ENCODE measurements at places on chromosomes 6 and 20.
A peak's percentile ranks its signal among the peaks of the same experiment; 100 is the strongest.

DNA sequence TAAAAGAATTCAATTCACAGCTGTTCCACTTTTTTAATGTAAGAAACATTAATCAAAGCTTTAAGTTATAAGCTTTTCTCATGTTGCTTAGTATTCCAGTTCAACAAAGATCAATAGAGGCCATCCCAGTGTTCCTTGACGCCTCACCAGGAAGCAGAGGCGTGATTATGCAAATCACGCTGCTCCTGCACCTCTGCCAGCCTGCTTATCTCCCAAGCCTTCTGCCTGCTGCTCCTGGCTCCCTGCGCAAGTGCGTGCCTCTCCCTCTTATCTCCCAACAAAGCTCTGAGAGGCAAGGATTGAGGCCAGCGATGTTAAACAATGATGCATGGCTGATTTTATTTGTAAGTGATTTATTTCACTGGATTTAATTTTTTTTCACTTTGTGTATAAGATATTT is 42.8 kb downstream of the INSM1 start:
- peak; percentile 74 for DNase-seq

- no peak for DNase-seq
Observed at GRCh38 chr6:3408665-3409064, 48.2 kb downstream of the SLC22A23 start.

DNA sequence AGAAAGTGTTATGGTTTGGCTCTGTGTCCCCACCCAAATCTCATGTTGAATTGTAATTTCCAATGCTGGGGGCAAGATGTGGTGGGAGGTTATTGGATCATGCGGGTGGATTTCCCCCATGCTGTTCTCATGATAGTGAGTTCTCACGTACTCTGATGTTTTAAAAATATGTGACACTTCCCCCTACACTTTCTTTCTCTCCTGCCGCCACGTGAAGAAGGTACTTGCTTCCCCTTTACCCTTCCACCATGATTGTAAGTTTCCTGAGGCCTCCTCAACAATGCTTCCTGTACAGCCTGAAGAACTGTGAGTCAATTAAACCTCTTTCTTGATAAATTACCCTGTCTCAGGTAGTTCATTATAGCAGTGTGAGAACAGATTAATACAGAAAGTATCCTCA is 150.8 kb downstream of the TMEM200A start:
- DNase-seq = no peak

DNA sequence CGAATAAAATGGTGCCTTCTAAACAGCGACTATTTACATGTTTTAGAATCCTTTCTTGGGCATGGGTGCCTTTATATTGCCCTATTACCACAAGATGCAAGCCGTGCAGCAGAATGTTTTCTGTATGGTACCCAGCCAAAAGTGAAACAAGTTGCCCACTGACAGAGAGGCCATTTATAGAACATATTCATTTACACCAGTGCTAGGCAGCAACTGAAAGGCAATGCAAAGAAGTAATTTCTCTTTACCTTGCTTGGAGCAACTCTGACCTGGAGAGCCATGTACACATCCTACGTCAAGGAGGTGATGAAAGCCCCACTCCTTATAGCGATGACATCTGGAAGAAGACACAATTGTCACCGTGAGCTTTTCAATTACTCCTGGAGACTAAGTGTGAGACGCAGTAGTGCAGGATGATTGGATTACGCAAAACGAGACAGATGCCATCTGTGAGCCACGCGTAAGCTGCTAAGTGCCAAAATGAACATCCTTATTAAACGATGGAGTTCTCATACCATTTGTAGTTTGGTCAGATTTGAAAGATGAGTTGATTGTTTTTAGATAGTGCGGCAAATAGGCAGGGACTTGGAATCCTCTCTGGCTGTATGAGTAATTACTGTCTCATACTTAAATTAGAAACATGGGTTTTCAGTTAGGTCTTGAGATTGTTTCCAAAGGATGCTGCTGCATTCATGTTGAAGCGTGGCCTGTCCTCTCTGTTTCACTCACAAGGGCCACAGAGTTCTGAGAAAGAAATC is at the start of gene TMEM244:
Gene TMEM244 (minus strand): TSS at position 408 of the 758 bp plus-strand sequence. CDS start 127 bp downstream, at position 281.
- DNase-seq = peak; percentile 54

DNA sequence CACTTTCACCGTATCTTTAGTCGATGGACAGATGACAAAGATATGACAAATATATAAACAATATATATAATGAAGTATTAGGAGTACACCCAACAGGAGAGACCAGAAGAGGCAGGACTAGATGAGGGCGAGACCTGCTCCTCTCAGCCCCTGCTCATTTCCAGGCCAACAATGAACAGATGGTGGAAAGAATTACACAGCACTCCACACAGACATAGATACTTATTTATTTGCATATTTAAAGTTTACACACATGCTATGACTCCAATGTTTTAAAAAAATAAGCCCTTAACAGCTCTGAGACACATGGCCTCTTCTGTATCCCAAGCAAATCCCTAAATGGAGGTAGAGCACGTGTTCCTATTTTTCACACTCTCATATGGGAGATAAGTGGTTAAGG is 10.4 kb downstream of the FAM210B start:
- DNase-seq = no peak

- DNase-seq = no peak
Observed at GRCh38 chr6:34474754-34475153, 8.9 kb downstream of the PACSIN1 start.

- no peak for DNase-seq
Observed at GRCh38 chr6:89859744-89860143, 30.1 kb downstream of the CASP8AP2 start.

GRCh38 chr20:5046656-5047339 is 45.5 kb upstream of the SLC23A2 start:
- DNase-seq = no peak

DNA sequence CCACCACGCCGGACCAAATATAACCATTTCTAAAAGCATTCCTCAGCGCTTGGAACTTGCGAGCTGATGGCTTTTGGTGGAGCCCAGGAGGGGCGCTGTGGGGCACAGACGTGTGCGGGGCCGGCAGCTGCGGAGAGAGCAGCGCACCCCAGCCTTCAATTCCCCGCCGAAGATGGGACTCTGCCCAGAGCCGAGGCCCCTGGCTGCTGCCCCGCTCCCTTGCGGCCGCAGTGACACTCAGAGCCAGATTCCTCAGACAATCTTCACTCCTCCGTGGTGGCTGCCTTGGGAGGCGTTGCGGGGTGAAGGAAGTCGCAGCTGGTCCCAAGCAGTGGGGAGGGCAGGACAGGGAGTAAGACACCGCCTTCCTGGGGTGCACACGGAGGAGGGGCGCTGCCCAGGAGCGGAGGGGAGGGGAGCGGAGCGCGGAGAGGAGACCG is 87.7 kb downstream of the TMEM242 start:
- peak; percentile 42 for DNase-seq

DNA sequence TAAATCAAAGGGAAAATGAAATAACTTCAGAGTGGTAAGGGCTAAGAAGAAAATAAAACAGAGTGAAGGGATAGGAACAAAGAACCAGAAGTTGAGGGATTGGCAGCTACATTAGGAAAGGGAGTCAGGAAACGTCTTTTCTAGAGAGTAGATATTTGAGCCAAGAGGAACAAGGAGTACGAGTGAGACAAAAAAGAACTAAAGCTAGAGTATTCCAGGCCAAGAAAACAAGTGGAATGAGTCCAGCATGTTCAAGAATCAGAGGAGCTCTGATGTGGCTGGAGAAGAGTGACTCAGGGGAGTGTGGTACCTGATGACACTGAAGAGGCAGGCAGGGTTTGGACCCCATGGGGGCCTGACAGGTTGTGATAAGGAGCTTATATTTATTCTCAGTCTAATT is 66.3 kb downstream of the CEP162 start:
- peak; percentile 24 for DNase-seq

DNA sequence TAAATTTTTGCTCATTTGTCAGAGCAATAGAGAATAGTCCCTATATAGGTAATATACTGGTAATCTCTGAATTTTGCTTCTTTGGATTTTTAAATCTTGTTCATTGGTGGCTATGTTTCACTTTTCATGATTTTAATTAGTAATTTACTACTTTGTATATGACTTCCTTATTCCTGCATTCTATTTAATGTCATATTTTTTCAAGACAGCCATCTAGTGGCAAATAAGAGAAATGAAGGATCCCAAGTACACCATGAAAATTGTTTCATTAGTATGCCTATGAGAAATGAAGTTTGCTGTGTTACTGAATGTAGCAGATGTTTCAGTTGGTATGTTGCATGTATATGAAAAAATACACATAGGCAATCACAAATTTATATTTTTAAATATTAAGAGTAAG is 82.4 kb downstream of the ZNF292 start:
- DNase-seq = peak; percentile 4

GRCh38 chr20:62933966-62934365 is 4.0 kb upstream of the GID8 start:
- DNase-seq = no peak

- no peak for DNase-seq
Observed at GRCh38 chr6:10416863-10417641, 2.2 kb upstream of the TFAP2A start.

GRCh38 chr6:111926731-111927302 is 53.6 kb upstream of the FYN start:
- no peak for DNase-seq

GRCh38 chr20:31818376-31818908 is 714 bp upstream of the MYLK2 start:
- DNase-seq = no peak

DNA sequence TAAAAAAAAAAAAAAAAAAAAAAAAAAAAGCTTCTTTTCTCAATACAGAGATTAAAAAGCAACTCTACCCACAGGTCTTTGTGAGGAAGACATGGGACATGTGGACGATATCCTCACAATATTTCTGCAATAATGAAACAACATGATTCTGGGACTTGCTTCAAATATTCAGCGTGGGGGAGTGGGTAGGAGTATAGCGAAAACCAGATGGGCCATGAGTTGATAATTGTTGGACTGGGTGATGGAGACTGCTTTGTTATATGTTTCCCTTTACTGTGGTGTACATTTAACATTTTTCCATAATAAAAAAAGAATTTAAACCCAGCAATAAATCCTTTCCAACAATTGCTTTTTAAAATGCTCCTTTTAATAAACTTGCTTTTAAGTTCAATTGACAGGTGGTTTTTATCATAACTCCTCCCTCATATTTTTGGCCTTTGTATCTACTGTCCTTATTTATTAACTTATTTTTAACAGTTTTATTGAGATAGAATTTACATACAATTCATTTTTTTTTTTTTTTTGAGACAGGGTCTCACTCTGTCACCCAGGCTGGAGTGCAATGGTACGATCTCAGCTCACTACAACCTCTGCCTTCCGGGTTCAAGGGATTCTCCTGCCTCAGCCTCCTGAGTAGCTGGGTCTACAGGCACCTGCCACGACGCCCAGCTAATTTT is 40.4 kb upstream of the ARFGEF2 start:
- DNase-seq = no peak

DNA sequence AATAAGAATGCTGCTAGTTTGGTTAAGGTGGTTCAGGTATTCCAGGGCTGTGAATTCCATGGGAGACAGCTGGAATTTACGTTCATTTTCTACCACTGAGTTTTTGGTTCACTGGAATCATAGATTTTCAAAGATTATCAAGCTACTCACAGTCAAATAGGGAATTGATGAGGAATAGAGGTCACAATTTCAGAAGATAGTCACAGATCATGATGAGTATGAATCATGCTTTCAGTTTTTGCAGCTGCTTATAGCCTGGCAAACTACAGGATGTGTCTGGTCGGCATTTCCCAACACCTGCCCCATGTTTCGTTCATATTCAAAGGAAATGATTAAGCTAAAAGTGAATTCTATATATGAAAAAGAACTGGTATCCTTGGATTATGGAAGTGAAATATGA is 58.7 kb downstream of the BCKDHB start:
- DNase-seq = no peak

DNA sequence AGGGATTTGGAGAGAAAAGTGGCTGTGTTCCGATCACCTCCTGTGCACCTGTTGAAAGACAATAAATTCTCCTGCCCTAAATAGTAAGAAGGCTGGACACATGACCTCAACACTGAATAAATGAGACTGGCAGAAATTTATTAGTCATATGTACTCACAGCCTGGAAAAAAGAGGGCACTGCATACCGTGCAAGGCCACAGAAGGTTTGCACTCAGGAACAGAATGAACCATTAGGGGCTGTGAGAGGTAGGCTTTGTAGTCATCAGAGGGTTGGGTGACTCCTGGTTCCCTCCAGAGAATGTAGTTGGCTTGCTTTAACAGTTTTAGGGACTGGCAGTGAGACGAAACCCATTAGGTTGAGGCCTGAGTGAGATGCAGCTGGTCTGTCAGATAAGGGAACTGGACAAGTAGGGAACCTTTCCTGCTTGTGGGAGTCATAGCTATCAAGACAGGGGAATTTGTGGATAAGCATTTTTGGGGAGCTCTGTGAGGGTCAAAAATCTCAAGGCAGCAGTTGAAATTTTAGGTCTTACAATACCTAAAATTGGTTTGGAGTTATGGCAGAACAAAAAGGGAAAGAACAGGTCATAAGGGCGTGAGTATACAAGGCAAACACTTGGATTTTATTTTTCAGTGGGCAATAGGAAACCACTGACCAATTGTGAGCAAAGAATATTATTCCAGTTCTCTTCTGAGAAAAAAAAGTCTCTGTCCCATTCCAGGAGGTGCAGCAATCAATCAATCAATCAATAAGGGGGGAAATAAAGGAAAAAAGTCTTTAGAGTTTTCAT is 67.9 kb upstream of the BTN3A2 start:
- no peak for DNase-seq

- peak; percentile 18 for DNase-seq
Observed at GRCh38 chr6:137873273-137873762, 6.3 kb downstream of the TNFAIP3 start.

- DNase-seq = no peak
Observed at GRCh38 chr20:24395151-24395550, 74.3 kb upstream of the SYNDIG1 start.

- no peak for DNase-seq
Observed at GRCh38 chr6:155088856-155089255, 93.7 kb downstream of the TIAM2 start.

DNA sequence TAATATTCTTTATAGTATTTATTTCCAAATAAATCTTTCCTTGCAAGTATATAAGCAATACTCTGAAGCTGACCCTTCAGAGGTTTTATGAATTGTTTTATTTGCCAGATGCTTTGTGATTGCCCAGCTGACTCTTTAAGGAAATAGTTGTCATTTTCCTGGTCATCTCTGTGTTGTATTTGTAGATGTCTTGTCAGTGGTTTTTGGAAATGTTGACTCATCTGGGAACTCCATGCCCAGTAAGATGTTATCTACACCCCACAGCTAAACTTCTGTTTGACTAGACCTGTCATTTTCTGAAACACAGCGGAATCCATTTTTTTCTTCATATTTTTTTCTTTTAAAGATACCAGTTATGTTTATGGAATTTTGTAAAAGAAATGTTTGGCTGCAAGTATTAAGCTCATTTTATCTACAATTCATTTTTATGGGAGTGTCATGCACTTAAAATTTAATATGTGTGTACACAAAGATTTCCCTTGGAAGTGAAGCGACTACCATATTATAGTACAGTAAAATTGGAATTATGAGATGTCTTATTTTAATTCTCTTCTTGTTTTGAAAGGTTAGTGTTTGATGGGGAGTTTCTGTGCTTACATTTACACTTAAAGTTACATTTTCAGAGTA is 491.0 kb downstream of the NKAIN2 start:
- DNase-seq = no peak

GRCh38 chr6:27642744-27643456 is 170.0 kb upstream of the ZNF184 start:
- DNase-seq = no peak

- DNase-seq = no peak
Observed at GRCh38 chr6:39889229-39889628, 45.0 kb downstream of the MOCS1 start.

GRCh38 chr20:33444797-33445560 is 1.4 kb upstream of the SNTA1 start:
- no peak for DNase-seq

GRCh38 chr20:61123751-61124368 is 128.2 kb upstream of the CDH4 start:
- DNase-seq = no peak

- DNase-seq = no peak
Observed at GRCh38 chr6:25499615-25500235, 152.3 kb upstream of the SCGN start.
